ENCODE measurements at places on chromosomes 2 and 18.

GRCh38 chr2:102768892-102769291, 7.1 kb downstream of the TMEM182 start:
- no peak for DNase-seq

DNA sequence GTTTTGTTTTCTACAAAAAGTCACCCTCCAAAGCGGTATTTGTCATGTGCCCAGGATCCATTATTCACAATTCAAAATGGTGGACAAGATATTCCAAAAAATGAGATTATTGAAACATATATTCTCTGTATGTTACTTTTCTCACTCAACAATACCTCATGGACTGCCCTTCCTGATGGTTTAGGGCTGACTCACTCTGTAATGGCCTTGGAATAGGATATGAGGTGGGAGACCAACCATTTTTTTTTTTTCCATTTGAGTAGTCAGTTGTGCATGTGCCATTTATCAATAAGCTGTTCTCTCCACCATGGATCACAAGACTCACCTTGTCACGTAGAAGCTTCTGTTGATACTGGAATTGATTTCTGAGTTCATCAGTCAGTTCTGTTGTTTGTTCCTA, 64.5 kb downstream of the LYPD6 start:
- no peak for DNase-seq

DNA sequence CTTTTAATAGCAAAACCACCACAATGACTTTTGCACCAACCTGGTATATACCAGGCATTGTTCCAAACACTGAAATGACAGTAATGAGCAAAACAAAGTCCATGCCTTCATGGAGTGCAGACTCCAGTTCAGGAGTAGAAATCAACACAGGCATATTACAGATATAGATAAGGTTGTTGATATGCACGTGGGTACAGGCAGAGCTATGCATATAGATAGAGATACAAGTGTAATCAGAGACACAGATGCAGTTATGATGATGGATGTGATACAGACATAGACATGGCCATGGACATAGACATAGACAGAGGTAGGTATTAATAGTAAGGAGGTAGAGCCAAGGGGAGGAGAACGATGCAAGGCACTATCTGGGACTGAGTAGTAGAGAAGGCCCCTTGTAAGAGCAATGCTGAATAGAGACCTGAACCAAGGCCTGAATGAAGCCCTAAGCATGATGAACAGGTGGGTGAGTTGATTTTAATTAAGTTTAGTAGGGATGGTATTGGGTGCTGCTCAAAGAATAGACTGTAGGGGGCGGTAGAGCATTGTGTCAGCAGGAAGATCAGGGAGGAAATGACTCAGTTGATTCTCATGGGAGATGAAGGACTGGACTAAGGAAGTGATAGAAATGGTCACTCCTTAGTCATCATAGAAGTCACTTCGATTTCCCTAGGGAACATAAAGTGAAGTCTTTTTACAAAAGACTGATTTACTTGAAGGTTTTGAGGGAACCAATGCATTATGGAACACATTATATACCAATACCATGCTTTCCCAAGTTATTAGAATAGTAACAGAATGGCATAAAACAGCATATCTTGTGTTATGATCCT, 39.4 kb downstream of the CMPK2 start:
- no peak for DNase-seq

DNA sequence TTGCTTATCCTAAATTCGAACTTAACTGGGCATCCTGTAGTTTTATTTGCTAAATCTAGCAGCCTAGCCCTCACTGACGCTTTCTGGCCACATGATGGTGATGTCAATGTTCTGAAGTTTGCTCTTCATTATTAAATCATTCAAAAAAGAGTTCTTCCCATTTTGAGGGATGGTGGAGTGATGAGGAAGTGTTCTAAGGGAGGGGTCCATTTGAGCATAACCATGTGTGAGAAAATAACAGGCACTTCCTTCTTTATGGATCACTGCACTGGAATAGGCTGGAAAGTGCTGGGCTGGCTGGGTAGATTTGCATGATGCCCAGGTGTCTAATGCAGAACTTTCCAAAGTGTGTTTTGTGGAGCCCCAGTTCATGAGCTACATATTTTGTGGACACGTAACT, 74.2 kb downstream of the TNFRSF11A start:
- DNase-seq = no peak

Measured in fibroblast of skin of left quadriceps (primary cell).